ENCODE measurements at places on chromosomes 3 and 15.

- no peak for DNase-seq
Observed at GRCh38 chr3:101351829-101352228, 31.5 kb upstream of the IMPG2 start.

DNA sequence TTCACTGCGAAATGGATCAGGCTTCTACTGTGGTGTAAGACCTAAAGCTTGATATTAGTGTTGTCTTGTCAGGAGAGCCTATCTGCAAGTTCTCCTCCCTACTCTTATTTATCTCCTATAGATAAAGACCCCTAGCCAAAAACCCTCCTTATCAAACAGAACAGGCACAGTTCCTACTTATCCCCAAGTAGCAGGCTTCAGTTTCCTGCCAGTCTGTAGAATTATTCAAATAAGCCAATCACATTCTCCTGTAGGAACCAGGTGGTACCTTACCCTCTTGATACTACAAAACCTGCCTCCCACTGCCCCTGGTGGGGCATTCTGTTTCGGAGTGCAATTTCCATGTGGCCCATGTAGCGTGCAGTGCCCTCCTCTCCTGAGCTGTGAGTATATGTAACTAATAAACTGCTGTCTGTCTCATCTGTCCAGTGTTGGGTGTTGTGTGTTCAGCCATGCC lies 28.7 kb downstream of the HDGFL3 start:
- DNase-seq, result no peak

DNA sequence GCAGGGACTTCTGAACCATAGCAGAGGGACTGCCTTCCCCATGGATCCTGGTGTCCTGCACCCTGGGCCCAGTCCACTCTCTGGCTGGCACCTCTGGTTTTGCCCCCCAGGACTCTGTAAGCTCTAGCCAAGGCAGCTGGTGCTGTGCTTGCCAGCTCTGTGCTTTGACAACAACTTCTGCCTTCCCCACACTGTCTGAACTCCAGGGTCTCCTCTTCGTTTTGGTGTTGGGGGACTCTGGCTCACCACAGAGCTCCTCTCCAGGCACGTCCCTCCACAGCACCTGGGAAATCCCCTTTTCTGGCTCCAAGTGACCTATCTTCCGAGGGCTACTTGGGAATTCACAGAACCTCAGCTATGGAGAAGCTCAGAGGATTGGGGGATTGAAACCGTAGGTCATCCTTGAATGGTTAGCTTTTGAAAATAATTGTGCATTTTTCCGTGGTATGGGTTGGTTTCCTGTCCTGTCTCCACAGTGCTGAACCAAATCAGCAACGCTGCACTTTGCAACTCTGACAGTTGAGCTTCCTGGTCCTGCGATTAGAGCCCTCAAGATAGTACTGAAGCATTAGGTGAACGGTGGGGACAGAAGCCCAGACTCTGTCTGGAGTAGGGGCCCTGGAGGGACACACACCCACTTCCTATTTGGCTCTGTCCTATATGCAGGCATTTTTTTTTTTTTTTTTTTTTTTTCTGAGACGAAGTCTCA lies 152.4 kb downstream of the APBA2 start:
- no peak for DNase-seq

- no peak for DNase-seq
Observed at GRCh38 chr3:43180694-43181093, 74.8 kb upstream of the POMGNT2 start.

DNA sequence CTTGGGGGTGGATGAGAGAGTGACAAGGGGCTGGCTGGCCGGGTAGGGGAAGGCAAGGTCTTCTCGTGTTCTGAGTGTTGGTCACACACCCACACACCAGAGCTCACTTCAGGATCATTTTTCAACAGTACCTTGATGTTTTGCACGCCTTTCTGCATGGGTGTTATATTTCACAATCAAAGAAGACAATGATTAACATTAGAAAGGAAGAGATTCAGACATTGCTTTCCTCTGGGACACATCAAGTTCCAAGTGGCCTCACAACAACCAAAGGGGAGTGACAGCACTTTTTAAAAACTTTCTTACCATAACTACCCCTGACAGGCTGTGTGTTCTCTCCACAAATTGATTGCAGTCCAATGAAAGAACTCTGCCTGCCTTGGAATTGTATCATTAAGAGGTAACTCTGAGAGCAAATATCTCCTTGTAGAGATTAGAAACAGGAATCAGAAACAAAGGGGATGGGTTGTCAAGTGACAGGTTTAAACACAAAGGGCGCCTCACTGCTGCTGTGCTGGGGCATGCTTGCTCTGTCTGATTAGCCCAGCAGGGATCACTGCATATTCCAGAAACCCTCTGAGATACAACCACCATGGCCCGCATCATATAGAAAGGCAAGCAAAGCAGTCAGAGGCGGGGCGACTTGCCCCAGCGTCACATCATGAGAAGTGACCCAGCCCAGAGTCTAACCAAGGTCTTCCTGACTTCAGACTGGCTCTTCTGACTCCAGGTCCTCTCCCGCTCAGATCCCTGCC lies 230.8 kb downstream of the FEZF2 start:
- DNase-seq, result no peak

DNA sequence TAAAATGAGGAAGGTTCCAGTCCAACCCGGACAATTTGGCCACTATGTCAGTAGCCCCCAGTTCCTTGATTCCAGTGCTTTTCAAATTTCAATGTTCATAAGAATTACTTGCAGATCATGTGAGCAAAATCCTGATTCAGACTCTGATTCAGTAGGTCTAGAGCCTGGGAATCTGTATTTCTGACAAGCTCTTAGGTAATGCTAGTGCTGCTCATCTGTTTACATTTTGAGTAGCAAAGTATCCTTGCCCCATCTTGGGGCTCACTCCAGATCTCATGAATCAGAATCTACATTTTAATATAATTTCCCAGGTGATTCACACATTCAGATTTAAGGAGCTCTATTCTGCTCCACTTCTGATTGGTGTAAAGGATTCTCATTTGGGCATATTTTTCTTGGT lies 142.0 kb downstream of the NAALADL2 start:
- DNase-seq, result no peak

DNA sequence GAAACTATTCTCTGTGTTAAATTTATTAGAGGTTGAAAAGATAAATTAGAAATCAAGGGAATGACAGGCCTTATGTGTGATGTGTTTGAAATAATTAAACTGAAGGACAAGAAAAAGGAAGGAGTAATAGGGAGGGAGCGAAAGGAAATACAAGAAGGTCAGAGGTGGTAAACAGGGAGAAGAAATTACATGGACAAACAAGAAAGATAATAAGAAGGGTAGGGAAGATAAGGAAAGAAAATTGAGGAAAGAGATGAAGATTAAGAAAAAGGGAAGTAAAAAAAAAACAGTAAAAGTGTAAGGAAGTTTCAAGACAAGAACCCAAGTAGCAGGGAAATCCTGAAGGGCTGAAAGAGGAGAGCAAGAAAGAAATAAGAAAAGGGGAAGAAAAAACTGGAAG lies 26.2 kb upstream of the ANXA2 start:
- no peak for DNase-seq

DNA sequence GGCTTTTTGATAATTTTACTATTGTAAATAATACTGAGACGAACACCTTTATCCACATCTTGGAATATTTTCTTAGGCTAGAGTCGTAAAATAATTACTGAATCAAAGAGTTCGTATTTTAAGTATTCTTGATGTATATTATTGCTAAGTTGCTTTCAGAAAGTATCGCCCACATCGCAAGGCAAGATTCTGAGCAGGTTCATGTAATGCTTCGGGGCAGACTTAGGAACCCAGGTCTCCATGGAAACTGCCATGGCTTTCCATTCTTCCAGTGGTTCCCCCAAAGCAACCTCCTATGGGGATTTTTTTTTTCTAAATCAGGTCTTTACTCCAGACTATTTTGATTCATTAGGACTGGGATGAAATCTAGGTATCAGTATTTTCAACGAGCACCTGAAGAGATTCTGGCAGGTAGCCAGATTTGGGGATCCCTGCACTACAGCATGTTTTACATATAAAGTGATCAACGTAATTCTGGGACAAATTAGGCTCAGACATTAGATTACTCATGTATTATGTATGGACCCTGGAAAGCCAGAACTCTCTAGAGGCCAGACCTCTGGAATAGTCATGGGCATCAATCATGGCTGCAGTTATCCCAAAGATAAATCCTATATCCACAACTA lies 86.5 kb downstream of the B3GNT5 start:
- no peak for DNase-seq

- DNase-seq, result peak; percentile 51
Observed at GRCh38 chr3:87287011-87287410, 10.6 kb upstream of the POU1F1 start.

DNA sequence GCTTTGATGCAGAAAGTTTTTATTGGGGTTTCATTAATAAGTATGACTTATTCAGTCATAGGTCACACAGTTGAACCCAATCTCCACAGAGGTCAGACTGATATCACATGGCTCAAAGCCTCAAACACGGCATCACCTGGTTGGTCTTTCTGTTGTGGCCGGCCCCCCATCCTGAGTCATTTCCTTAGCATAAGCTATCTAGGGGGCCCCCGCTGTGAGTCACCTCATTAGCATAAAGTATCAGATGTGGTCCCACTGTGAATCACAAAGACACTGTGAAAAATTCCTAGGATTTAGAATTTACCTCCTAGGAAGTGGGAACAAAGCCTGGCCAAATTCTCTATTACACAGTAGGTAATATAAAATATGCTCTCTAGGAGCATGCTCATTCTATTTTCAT lies 502.2 kb downstream of the PYDC2 start:
- DNase-seq, result peak; percentile 96

- DNase-seq, result no peak
Observed at GRCh38 chr3:147008886-147009285, 397.5 kb downstream of the ZIC4 start.

DNA sequence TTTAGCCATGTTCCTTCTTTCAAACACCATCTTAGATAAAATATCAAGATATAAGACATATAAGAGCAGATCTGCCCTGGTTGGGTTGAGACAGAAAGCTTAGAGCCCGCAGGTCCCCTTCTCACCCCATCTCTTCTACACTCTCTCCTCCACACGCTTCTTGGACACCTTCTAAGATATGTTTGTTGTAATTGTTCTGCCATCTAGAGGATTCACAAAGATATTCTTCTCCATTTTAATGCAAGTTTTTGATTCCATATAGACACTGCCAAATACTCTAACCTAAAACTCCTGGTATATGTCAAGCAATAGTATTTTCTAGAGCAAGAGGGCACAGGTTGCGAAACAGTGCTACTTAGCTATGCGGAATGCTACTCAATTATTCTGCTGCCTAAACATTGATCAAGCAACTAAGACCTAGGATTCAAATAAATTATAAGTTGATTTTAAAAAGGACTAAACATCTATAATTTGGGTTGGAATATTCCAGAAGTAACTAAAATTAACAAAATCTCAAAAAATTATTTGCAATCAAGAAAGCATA lies 6.8 kb downstream of the CHRM5 start:
- no peak for DNase-seq

DNA sequence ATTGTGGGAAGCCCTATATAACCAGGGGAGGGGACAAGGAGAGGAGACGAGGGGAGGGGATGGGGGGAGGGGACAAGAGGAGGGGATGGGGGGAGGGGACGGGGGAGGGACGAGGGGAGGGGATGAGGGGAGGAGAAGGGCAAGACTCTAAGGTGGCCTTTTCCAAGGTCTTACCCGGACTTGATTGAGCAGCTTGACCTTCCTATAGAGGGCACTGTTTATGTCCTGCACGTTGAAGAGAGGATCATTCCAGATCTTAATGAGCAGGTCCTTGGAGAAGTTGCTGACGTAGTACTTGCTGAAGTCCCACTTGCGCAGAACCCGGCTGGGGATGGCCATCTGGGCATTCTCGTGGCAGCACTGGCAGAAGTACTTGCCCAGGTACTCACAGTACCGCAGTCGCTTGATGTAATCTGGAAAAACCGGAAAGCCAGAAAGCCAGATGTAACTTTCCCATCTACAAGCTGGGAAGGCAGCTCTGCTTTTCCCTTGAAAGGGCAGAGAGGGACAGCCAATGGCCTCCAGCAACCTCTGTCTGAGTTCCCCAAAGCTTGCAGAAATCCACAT lies 55.7 kb downstream of the RUBCN start:
- DNase-seq, result no peak

DNA sequence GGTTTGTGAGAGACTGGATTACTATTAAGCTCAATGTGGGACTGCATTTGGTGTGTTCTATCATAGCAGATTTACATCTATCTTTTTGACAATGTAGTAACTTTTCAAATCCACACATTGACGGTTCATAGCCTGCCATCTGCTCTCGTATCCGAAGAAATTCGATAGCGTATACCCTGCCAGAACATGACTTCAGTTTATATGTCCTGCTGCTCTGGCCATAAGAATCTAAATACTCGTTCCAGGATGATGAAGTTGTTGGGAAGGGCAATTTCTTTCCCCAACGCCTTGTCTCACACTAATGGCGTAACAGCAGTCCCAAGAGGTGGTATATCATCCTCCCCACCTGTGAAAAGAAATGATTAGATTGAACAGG lies 180.0 kb downstream of the LSAMP start:
- no peak for DNase-seq

- no peak for DNase-seq
Observed at GRCh38 chr3:16529264-16529663, 15.8 kb upstream of the RFTN1 start.

- DNase-seq, result no peak
Observed at GRCh38 chr15:78684657-78685056, 43.6 kb upstream of the CHRNB4 start.

DNA sequence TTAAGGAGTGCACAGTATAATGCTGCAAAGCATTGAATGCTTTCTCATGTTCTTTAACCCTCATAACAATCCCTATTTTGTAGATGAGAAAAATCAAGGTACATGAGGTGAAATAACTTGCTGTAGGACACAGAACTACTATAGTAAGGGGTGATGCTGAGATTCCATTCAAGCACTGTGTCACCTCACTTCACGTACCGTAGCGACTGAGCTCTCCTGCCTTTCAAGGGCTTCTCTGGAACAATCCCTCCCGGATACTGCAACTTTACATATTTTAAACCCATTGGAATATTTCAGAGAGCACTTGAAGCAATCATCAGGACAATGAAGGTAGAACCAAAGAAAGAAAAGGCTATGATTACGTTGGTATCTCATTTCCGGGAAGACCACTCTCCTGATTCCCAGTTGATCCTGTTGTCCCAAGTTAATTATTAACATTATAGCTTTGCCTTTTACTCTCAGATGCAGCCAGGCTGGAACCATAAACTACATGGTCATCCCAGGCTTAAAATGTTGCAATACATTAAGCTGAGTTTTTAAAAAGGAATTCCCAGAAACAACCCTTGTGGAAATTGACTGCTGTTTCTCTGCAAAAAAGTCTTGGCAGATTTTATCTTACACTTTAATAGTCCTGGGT lies 252.2 kb upstream of the IGF1R start:
- no peak for DNase-seq

DNA sequence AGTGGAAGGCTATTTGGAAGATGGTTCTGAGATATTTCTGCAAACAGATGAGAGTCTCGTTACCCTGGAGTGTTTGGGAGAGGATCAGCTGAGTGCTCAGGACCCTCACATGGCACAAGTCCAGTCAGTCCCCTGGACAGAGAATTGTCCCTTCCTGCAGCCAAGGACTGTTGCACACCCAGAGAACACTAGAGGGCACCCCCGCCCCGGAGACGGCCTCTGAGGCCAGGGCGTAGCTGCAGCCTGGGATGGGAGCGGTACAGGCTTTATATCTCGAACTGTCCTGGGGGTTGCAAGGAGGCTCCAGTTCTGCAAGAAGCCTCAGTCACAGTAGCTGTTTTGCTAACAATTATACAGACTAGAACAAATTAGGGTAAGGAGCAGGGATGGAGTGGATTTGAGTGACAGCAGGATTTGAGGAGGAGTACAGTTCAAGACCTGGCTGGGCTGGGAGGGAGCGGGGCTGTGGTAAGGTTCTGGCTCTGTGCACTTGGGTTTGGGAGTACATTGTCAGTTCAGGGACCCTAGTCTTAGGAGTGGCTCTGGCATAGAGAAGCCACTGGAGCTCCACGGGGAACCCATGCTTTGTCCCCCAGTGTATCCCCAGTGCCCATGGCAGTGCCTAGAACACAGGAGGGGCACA lies 67.6 kb upstream of the HACD2 start:
- DNase-seq, result peak; percentile 69

Data from A172 (cell line).